Left ventricle myocardium inferior (tissue), 1 donor: ENCODE measurements at places on chromosomes 5 and 9. TPM values are rescaled to one million over a fixed set of nuclear protein-coding genes. Genes with fewer than 3 reads are reported as not detected.

GRCh38 chr9:3916984-3917383, 382.9 kb downstream of the GLIS3 start:
- DNase-seq: no peak

DNA sequence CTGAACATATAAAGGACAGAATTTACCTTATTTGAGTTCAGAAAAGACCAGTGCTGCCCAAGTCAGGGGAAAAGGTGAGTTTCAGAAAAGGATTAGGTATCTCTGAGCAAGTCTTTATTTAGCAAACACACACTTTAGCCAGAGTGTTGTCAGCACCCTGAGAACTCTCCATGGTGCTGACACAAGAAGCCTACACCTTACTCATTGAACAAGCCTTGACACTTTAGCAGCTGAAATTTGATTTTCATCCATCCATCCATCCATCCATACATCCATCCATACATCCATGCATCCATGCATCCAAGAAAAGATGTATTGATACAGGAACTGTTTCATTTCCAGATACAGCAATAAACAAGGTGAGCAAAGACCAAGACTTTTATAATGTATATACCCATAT, 311.2 kb downstream of the TRIM32 start:
- no peak for DNase-seq

GRCh38 chr9:27485158-27485557, 38.9 kb upstream of the IFNK start:
- no peak for DNase-seq

DNA sequence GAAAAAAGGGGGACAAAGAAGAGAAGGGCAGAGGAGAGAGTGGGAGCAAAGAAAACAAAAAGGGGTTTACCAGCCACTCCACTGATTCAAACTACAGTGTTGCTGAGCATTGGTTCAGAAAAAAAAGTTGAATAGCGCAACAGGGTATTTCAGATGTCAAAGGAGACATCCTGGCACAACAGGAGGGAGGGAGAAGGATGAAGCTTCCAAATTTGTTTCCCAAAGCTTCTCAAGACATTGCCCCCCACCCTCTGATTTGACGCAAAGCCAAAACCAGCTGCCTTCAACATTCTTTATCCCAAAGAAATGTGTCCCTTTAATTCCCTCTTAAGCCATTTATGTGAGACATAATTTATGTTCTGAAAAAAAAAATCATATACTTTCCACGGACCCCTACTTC, 105.5 kb upstream of the TNC start:
- no peak for DNase-seq

DNA sequence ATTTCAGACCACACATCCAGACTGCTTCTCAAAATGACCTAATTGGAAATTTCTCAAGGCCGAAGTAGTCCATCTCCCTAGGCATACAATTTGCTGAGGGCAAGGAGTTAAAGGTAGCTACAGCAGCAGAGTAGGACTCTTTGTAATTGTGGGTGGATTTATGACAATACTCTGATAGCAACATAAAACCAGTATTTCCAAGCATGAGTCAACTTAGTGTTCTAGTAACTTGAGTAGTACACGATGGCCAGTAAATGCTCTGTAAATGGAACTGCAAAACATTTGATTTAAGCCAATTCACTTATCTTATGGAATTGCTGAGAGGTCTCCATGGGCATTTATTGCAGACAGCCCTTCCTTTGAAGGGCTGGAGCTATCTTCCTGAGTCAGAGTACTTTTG, 352.2 kb downstream of the PLK2 start:
- no peak for DNase-seq

DNA sequence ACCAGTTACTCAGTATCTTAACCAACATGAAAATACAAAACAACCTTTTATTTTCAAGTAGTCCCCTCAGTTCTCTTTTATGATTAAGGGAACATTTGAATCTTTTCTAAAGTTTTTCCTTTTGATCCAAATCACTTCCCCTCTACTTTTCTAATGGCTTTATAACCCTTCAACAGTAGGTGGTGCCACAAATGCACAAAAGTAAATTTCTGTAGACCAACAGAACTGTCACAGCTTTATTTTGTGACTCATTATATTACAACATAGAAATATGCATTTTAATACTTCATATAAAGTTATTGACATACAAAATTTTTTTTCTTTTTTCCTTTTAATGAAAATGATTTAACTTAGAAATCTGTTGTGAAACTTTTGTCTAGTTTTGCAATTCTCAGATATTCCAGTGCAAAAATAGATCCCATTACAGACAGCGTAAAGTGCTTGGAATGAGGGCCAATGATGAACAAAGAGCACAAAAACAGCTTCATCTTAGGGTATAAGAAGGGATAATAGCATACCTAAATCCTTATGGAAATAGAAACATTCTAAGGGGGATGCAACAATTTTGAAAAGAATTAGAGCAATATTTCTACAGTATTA, 17.0 kb downstream of the NIPSNAP3B start:
- DNase-seq: no peak

ORM1 gene
- total RNA-seq: not detected

- DNase-seq: no peak
These were observed 14.7 kb downstream of the MTMR12 start for GRCh38 chr5:32298059-32298415.

HSPA9 gene
- total RNA-seq: 291 TPM
